NCI-H2081 treated with DMSO at 0.1 percent for 48 hours (cell line): ENCODE measurements at places on chromosomes 3 and 15.

DNA sequence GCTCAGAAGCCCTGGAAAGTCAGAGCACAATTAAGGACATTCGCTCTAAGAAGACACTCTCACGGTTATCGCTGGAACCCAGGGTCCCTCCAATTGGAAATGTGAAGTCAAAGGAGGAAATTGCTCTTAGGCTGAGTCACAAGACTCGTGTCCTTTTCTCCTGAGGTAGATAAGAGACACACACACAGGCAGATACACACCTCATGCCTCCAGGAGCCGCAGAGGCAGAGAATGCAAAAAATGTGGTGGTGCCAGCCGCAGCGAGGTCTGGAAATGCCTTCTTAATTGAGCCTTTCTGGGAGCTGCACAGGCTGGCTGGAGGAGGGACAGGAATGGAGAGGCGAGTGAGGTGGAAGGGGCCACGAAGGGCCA lies 189.3 kb downstream of the OPA1 start:
- no peak for DNase-seq

GRCh38 chr15:23753248-23753647 lies 66.1 kb upstream of the NDN start:
- DNase-seq = no peak

- no peak for DNase-seq
Observed at GRCh38 chr3:185976977-185977678, 39.3 kb upstream of the TRA2B start.

DNA sequence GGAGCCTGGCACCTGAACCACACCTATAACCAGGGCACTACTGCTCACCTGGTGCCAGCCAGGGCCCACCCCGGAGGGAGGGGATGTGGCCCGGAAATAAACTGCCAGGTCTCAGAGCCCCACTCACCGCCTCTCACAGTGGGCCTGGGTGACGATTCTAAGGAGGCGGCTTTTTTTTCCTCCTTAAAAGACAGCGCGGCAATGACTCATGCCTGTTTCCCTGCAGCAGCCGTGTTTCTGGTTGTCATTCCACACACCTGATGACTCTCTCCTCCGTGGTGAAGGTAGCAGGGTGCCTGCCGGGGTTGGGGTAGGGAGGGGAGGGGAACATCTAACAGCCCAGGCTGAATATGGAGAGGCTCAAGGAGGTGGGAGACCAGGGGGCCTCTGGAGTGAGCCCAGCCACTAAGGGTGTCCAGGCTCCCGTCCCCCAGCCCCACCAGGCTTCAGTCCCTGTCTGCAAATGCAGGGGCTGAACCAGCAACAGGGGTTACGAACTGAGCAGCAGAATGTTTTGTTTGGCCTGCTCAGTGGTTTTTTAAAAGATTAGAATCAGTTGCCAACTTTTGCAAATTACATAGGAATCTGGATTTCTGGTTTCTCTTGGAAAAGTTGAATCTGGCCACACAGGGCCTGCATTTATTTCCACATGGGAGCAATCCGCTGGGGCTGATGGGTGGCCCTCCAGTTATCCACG lies 127.3 kb upstream of the LINGO1 start:
- DNase-seq = no peak

- DNase-seq = no peak
Observed at GRCh38 chr3:86634361-86634760, 356.6 kb downstream of the VGLL3 start.

GRCh38 chr15:60375306-60375705 lies 22.5 kb downstream of the ANXA2 start:
- peak; percentile 73 for DNase-seq

DNA sequence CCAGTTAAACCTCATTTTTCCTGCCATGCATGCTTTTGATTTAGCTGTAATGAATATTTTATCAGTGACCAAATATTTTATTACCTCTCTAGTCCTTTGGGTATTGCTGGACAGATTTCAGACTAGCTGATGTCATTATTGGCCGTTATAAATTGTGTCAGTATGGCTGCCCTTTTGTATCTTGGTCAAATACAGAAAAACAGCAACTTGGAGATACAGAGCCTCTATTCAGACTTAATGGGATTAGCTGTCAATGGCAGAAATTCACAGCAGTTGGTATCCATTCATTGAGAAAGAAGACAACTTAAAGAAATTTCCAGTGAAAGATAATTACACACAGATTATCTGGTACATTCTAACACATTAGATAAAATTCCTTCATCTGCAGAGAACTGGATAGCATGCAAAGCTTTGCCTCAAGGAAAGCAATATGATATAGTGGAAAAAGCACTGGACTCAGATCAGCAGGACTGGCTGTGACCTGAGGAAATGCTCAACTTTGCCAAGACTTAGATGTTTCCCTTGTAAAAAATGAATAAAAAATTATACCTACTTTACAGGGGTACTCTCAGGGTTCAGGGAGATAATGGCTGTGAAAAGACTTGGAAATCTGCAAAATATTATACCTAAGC lies 20.8 kb downstream of the COL6A6 start:
- no peak for DNase-seq

- DNase-seq = no peak
Observed at GRCh38 chr3:179263134-179263533, 12.2 kb upstream of the KCNMB3 start.

- DNase-seq = no peak
Observed at GRCh38 chr3:31116651-31117050, 222.2 kb upstream of the GADL1 start.

- no peak for DNase-seq
Observed at GRCh38 chr3:98628317-98628716, 34.9 kb upstream of the CPOX start.
